ENCODE measurements at places on chromosomes 2 and 18. TPM values are rescaled to one million over a fixed set of nuclear protein-coding genes. Genes with fewer than 3 reads are reported as not detected.

PREPL gene
- total RNA-seq, result 23.2 TPM

HAAO gene
- total RNA-seq, result 0.35 TPM

PLA2R1 gene
- not detected for total RNA-seq

GFPT1 gene
- 16.4 TPM for total RNA-seq

PCGF1 gene
- total RNA-seq, result 35.9 TPM

BCL11A gene
- 3.5 TPM for total RNA-seq

CWC22 gene
- total RNA-seq, result 14.9 TPM

VAMP8 gene
- total RNA-seq, result 105 TPM

CNOT11 gene
- total RNA-seq, result 41.7 TPM

FIGN gene
- total RNA-seq, result not detected

KCNJ3 gene
- not detected for total RNA-seq

KCNE4 gene
- total RNA-seq, result not detected

G6PC2 gene
- not detected for total RNA-seq

RAD51AP2 gene
- total RNA-seq, result not detected

SETBP1 gene
- 36.0 TPM for total RNA-seq

LRP1B gene
- total RNA-seq, result 0.05 TPM

TRMT61B gene
- total RNA-seq, result 13.6 TPM

LYPD1 gene
- not detected for total RNA-seq

PPM1B gene
- total RNA-seq, result 98.8 TPM

ANKRD30B gene
- total RNA-seq, result not detected

RAB1A gene
- total RNA-seq, result 101 TPM

VWA3B gene
- not detected for total RNA-seq

RAX gene
- not detected for total RNA-seq

KATNAL2 gene
- total RNA-seq, result 0.45 TPM

SPIRE1 gene
- total RNA-seq, result 5.4 TPM

C2orf42 gene
- 25.7 TPM for total RNA-seq

NYAP2 gene
- total RNA-seq, result 0.14 TPM

DAPL1 gene
- total RNA-seq, result not detected

RESP18 gene
- total RNA-seq, result not detected

PPP1R1C gene
- not detected for total RNA-seq

SLC40A1 gene
- 1.8 TPM for total RNA-seq

MEX3C gene
- 202 TPM for total RNA-seq

ESCO1 gene
- 43.4 TPM for total RNA-seq

ALPP gene
- total RNA-seq, result 0.30 TPM

CYBRD1 gene
- total RNA-seq, result 16.4 TPM

DHRS9 gene
- not detected for total RNA-seq

TXNDC2 gene
- total RNA-seq, result not detected

ERBB4 gene
- 0.08 TPM for total RNA-seq

STARD6 gene
- not detected for total RNA-seq

COL4A4 gene
- total RNA-seq, result 2.3 TPM

ELOA2 gene
- total RNA-seq, result not detected

ARHGAP28 gene
- not detected for total RNA-seq

UBE2E3 gene
- 52.6 TPM for total RNA-seq

PLEKHM3 gene
- 26.3 TPM for total RNA-seq

CDH7 gene
- not detected for total RNA-seq

SLC38A11 gene
- not detected for total RNA-seq

AMER3 gene
- not detected for total RNA-seq

POU3F3 gene
- not detected for total RNA-seq

CPLX4 gene
- total RNA-seq, result not detected

GCG gene
- not detected for total RNA-seq

ATOH8 gene
- total RNA-seq, result not detected
